Endothelial cell (in vitro differentiated cells): ENCODE measurements at places on chromosomes 12 and 14.

DNA sequence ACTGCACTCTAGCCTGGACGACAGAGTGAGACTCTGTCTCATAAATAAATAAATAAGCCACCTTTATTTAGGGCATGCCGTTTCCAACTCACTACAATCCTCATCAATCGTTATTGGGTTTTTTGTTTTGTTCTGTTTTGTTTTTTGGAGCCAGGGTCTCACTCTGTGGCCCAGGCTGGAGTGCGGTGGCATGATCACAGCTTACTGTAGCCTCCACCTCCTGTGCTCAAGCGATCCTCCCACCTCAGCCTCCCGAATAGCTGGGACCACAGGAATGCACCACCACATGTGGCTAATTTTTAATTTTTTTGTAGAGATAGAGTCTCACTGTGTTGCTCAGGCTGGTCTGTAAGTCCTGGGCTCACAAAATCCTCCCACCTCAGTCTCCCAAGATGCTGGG is 3.6 kb upstream of the ANAPC5 start:
- DNase-seq, result no peak

DNA sequence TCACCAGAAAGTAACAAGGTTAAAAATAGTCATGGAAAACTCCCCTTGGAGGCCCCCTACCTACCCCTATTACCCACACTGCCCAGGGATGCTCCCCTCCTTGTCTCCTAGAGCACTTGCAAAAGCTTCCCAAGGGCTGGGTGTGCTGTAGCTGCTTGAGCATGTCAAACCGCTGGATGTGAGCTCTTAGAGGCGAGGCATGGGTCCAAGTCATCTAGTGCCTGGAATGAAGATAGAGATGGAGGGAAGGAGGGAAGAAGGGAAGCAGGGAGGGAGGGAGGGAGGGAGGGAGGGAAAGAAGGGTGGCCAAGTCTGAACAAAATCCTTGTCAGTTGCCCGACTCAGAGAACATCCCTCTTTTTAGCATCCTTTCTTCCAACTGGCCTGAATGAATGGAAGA is 43.1 kb downstream of the LTBP2 start:
- DNase-seq, result no peak

DNA sequence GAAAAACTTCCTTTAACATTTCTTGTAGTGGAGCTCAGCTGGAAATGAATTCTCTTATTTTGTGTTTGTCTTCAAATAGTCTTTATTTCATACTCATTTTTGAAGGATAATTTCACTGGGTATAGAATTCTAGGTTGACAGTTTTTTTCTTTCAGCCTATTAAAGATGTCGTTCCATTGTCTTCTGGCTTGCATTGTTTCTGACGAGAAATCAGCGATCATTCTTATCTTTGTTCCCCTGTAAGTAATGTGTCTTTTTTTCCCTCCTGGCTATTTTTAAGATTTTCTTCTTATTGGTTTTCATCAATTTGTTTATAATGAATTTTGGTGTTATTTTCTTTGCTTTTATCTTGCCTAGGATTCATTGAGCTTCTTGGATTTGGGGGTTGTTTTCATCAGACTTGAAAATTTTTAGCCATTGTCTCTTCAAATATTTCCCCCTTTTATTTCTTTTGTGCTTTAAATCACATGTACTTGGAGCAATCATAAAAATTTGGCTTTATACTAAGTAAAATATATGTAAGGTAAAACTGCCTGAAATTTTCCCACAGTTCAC is 89.4 kb downstream of the UNC79 start:
- DNase-seq, result no peak

- DNase-seq, result no peak
These were observed 222.4 kb downstream of the GLT1D1 start for GRCh38 chr12:129075460-129076208.

- no peak for DNase-seq
These were observed 4.1 kb downstream of the TMEM121 start for GRCh38 chr14:105530285-105531087.

DNA sequence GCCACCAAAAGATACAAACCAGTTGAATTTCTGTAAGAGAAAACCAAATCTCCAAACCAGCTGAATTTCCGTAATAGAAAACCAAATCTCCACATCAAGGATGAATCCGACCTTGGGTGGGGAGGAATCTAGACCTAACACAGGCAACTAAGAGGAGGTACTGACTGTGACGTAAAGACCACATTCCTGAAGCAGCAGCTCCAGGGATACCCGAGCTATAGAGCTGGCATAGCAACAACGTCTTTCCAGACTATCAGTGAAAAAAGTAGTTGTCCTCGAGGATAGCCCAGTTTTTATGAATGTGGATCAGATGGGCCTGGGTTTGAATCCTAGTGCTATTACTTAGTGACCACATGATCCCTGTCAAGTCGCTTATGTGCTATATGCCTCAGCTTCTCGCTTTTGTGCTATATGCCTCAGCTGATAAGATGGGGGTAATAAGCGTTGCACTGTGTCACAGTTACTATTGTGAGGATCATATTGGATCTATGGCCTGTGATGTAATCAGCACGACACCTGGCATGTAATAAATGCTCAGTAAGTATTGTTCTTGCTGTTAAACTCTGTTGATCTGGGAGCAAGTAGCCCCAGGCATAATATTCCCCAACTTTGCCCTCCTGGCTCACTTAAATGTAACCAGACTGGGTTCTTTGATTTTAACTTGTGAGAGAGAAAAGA is 113.8 kb downstream of the EGLN3 start:
- no peak for DNase-seq

DNA sequence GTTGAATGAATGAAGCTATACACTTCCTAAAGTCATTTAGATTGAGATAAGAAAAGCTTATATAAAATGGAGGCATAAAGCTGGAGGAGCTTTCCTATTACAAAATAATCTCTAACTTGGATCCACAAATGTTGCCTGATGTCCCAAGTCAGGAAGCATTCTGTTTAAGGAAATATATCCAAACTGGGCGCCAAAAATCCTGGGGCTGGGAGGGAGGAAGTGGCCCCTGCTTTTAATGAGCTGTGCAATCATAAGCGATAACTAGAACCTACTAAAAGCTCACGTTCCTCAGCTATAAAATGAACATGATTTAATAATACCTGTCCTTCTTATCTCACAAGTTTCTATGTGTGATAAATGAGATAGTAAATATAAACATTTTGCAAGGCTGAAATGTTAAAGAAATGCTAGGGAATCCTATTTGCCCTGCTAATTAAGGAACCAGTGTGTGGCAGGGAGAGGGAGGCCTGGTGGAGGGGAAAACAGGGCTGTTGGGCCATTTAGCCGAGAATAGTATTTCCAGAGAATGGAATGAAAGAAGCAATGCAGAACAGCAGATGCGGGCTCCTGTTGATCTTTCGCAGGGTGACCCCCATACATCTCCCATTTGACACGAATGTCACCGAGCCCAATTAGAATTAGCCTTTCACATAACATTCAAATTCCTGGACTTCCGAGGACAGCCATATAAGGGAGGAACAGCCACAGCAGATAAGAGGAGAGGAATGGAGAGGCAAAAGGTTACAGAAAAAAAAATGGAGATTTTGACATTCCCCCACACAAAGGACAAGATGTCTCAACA is 25.9 kb downstream of the DUSP6 start:
- DNase-seq, result no peak

DNA sequence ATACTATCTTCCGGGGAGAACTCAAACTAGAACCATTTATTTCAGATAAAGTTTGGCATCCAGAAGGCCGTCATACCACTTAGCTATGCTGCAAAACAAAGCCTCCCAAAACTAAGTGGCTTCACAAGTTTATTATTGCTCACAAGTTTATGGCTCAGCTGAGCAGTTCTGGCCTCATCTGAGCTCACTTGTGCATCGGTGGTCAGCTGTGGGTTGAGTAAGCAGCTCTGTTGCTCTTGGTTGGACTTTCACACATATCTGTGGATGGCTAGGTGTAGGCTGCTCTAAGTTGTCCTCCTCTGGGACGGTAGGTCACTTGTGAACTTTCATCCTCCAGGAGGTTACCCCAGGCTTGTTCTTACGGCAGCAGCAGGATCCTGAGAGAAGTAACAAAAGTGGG is 162.7 kb downstream of the BTG1 start:
- no peak for DNase-seq

- DNase-seq, result no peak
These were observed 24.6 kb downstream of the IQSEC3 start for GRCh38 chr12:91213-91612.

DNA sequence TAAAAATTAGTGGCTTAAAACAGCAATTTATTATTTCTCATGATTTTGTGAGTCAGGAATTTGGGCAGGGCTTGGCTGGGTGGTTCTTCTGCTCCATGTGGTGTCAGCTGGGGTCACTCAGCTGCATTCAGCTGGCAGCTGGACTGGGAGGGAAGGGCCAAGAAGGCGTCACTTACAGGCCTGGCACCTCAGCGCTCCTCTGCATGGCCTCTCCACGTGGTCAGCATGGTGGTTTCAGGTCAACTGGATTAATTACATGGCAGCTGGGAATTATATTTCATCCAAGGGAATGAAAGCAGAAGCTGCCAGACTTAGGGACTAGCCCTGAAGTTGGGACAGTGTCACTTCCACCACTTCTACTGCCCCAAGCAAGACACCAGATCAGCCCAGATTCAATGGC is 27.5 kb upstream of the IRF2BPL start:
- DNase-seq, result no peak

DNA sequence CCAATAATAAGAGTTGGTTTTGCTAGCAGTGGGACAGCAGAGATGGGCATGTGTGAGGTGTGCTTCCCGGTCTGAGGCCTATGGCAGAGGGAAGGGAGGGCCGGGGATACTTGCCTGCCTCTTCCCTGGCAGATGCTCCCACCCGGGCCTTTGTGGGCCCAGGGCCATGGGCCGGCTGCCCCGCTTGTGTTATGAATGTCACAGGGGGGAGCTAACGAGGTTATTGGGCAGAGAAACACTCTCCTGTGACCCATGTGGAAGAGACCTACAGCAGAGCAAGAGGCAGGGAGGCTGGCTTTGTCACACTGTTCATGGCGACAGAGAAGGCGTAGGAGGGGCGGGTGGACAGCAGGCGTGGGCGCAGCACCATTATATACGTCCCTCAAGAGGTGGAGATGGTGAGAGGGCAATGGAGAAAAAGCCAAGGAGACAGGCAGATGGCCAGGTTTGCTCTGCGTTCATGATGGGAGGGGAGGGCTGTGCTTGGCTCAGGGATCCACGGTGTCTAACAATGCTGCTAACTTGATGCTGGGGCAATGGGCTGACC is 13.3 kb downstream of the CCND2 start:
- DNase-seq, result no peak

DNA sequence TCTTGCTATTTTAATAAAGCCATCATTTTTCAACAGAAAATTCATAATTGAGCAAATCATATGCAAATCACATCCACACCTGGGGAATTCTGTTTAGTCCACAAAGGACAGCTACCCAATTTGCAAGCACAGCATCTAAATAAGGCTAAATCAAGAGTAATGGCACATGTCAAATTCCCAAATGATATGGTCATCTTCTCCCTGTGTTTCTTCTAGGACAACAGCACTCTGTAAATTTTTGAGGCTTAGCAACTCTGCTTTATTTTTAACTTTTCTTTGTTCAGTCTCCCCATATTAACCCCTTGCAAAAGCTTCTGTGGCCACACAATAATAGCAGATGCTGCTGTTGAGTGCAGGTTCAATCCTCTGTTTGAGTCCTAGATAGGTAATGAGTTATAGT is 155.6 kb upstream of the DAAM1 start:
- DNase-seq, result no peak

DNA sequence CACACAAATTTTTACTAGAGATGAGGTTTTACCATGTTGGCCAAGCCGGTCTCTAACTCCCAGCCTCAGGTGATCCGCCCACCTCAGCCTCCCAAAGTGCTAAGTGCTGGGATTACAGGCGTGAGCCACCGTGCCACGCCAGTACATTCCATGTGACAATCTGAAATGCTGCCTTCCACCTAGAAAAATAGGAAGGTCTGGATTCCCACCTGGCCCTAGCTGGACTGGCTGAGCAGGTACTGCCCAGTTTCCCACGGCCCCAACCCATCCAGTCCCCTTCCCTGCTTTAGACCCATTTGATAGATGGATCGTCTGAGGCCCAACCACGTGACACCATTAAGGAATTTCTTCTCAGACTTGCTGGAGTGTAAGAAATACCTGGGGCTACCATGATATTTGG is 55.4 kb downstream of the KDM2B start:
- DNase-seq, result no peak

- no peak for DNase-seq
These were observed 431.6 kb downstream of the ZFP36L1 start for GRCh38 chr14:68361231-68361630.

DNA sequence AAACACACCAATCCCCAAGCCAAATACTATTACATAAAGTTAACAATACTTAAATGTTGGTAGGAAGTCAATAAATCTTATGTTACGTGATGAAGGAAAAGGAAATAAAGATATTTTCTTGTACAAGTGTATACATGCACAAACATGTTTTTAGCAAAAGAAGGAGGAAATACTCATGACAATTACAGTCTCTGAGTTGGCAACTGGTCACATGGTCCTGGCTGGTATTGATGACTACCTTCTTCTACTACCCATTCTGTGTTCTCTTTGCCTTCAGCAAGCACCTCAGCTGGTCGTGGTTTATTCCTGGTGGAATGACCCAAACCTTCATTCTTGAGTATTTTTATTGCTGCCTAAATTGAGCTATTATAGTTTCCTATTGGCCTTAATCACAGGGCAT is 84.8 kb downstream of the PLBD1 start:
- DNase-seq, result no peak

DNA sequence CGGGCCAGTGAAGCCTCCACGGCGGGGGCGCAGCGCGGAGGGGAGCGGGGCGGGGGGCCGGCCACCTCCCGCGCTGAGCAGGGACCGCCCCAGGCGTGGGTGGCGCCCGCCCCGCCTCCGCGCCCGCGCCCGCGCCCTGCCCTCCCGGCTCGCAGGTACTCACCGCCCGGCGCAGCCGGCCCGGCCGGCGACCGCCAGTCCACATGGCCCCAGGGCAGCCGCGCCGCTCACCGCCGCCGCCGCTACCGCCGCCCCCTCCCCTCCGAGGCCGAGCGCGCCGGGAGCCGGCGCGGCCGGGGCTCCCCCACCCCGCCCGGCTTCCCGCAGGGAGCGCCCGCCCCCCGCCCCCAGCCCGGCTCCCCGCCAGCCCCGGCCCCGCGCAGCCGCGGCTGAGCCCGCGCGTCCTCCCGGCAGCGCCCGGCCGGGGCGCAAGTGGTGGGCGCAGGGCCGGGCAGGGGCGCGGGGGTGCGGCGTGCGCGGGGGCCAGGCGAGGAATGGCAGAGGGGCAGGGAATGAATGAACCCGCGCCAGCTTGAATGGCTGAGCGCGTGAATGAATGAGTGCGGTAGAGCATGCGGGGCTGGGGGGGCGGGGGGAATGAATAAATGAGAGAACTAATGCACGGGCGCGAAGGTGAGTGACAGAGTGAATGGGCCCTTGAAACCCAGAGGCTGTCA is at the start of gene BEGAIN:
Gene BEGAIN (minus strand): TSS at position 332 of the 677 bp plus-strand sequence. CDS start 127 bp downstream, at position 205.
- no peak for DNase-seq

GRCh38 chr12:7161327-7161726 is 28.2 kb upstream of the PEX5 start:
- no peak for DNase-seq

- DNase-seq, result no peak
These were observed 980 bp upstream of the RNASE8 start for GRCh38 chr14:21056520-21057163.
